ENCODE measurements at places on chromosomes 16 and 17.
A peak's percentile ranks its signal among the peaks of the same experiment; 100 is the strongest.

GRCh38 chr16:50688083-50688482 is 5.3 kb upstream of the NOD2 start:
- DNase-seq, result no peak

- peak; percentile 94 for DNase-seq
These were observed 10.0 kb upstream of the MPRIP start for GRCh38 chr17:17032131-17032692.

GRCh38 chr17:42555122-42555622 is 2.4 kb downstream of the HSD17B1 start:
- DNase-seq, result no peak

DNA sequence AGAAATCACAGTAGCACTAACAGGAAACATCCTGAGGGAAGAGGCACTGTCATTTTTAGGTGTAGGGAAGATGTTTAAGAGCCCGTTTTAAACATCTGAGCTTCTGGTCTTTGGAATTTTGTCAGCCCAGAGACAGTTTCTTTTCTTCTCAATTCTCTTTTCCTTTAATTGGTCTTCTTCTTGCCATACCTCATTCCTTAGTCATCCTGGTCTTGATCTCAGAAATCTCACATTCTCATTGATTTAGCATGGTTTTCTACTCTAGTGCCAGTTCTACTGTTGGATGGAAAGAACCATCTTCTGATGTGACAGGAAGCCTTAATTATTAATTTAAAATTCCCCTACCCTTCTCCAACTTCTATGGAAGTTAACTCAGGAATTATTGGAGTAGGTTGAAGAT is 25.4 kb downstream of the BMERB1 start:
- peak; percentile 30 for DNase-seq

DNA sequence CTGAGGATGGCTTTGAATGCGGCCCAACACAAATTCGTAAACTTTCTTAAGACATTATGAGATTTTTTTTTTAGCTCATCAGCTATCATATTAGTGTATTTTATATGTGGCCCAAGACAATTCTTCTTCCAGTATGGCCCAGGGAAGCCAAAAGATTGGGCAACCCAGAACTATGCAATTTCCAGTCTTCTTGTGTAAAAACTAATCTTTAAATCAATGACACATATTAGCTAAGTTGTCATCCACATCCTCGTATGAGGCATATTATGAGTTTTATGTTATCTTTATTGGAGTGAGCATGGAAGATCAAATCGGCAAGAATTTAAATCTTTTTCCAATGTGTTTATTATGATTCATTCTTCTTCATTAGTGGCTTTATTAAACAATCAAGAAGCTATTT is 198.6 kb upstream of the HSBP1 start:
- DNase-seq, result no peak

DNA sequence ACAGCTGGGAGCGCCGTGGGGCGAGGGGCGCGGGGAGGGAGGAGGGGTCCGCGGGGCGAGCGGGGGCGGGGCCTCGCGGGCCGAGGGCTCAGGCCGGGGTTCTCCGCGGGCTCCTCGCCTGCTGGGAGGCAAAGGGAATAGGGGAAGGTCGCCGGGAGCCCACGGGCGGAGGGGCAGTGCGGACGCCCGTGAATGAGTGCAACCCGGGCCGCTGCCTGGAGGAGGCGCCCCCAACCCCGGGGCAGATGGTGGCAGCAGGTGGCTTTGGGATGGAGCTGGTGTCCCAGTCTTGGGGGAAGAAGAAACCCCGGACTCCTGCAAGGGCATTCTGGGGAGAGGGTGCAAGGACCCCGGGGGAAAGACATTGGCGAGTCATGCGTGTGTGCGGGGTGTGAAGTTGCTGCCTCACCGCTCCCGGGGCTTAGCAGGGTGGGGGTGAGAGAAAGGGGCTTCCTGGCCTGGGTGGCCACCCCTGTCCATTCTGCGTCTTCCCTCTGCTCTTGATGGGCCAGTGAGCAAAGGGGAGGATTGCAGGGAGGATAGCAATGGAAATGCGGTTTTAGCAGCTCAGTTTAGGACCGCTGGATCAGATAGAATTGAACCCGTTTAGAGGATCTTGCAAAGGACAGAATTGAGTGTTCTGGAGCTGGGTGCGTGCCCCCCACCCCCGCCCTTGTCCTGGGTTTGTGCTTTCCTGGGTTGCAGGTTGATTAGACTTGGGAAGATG is 526 bp downstream of the KIAA0513 start:
- peak; percentile 21 for DNase-seq

- DNase-seq, result peak; percentile 91
These were observed 2.9 kb downstream of the GNAO1 start for GRCh38 chr16:56193951-56194726.

DNA sequence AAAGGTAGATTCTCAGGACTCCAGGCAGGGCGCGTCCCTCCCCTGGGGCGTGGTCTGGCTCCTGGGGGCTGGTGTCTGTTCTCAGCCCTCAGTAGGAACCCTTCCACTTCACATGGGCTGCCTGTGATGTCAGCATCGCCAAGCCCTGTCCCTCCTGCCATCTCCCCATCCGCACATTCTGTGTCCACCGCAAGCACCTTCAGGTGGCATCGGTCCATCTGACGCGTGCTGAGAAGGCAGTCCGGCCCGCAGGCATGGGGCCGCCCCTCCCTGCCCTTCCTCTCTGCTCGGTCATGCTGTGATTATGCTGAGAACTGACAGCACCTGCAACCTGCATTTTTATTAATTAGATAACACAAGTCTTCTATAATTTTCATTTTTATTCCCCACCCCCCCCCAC is 12.7 kb upstream of the DNAH17 start:
- no peak for DNase-seq

DNA sequence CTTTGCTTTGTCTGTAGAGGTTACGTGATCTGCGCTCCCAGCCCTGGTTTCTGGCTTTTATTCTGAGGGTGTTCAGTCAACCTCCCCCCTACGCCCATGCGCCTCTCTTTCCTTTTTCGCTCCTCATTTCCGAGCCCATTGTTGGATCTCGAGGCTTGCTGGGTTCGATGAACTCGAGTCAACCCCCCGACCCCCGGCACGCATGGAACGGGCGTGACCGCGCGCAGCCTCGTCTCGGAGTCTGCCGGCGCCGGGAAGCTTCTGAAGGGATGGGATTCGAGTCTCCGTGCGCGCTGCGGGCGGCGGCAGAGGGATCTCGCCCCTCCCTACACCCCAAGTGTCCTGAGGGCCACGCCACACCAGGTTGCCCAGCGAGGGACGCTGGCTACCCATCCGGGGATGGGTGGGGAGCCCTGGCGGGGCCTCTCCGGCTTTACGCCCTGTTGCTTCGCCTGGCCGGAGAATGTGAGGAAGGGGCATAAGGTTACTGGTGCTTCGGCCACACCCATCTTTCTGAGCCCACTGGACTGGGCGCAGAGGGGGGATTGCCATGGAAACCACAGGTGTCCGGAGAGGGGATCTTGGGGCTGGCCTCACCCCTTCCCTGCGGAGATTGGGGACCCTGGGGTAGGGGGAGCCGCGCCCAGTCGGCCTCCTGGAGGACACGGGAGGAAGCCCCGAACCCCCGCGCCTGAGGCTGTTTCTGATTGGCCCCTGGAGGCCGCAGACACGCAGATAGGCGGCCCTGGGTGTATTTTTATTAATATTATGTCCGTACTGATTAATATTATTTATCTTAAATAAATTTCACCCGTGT is 1.8 kb downstream of the MAPT start:
- no peak for DNase-seq

DNA sequence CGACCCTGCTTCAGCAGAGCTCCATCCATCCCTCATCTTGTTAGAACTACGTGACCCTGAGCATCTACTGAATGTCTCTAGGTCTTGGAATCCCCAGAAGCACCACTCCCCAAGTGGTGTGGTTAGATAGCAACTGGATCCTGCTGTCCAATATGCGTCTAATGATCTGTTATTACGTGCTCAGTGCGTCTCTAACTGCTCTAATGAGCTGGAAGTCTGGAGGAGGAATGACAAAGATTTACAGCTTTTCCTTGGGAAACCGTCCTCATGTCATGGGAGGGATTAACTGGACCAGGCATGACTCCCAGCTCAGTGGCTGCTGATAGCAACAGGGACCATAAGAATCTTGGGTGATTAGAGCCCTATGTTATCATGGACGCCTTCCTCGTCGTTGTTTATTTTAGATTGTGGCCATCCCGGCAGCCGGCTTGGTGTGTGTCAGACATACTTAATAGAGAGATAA is 150.9 kb downstream of the HS3ST3B1 start:
- DNase-seq, result no peak

- peak; percentile 82 for DNase-seq
These were observed 562 bp downstream of the ZC3H7A start for GRCh38 chr16:11796227-11797165.

GRCh38 chr17:13273806-13274205 is 256.0 kb upstream of the ELAC2 start:
- DNase-seq, result peak; percentile 31

DNA sequence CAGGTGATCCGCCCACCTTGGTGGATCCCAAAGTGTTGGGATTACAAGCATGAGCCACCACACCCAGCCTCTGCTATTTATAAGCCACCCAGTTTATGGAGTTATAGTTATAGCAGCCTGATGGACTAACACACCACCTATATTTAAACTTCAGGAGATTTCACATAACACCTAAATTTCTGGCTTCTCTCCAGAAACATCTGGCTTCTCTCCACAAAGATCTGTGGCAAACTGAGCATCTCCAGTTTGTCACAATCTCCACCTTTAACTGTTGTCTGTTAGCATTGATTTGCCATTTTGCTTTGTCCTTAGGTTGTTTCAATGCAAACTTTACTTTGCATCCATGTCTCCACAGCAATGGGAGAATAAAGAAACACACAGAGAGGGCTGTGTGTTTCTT is 39.6 kb downstream of the GDE1 start:
- DNase-seq, result no peak

GRCh38 chr17:77444984-77445759 is 304.4 kb downstream of the SEC14L1 start:
- peak; percentile 74 for DNase-seq
